ENCODE measurements at places on chromosomes 7 and 10. TPM values are rescaled to one million over a fixed set of nuclear protein-coding genes. Genes with fewer than 3 reads are reported as not detected.

STEAP4 gene
- 14.5 TPM for total RNA-seq

GRCh38 chr10:65358565-65358964, 1567.3 kb upstream of the LRRTM3 start:
- DNase-seq: no peak

DNA sequence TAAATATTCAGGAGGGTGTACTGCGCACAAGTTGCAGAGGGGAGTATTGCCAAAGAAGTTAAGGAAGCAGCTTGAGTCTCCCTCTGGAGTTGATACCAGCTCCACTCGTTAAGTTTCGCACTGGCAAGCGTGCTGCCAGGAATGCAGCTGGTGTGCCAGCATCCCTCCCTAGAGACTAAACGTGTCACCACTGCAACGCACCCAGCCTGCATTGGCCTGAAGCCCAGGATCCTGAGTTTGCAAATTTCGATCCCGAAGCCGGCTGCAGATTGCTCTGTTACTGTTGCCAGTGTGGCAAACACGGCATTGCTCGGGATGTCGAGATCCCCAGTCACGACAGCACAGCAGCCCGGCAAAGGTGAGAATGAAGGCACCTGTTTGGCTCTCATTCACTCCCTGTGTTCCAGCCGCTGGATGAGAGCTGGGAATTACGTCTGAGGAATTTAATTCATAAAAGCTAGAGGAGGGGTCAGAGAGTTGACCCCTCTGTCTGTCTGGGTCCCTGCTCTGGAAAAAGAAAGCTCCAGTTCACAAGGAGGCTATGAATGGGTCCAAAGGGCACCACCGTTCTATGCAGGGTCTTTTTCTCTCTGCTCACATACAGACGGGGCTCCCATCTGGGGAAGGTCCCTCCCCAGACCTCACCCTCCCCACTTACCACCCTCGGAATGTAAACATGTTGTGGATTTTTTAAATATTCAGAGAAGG, 61.0 kb downstream of the NRP1 start:
- peak; percentile 92 for DNase-seq

DNA sequence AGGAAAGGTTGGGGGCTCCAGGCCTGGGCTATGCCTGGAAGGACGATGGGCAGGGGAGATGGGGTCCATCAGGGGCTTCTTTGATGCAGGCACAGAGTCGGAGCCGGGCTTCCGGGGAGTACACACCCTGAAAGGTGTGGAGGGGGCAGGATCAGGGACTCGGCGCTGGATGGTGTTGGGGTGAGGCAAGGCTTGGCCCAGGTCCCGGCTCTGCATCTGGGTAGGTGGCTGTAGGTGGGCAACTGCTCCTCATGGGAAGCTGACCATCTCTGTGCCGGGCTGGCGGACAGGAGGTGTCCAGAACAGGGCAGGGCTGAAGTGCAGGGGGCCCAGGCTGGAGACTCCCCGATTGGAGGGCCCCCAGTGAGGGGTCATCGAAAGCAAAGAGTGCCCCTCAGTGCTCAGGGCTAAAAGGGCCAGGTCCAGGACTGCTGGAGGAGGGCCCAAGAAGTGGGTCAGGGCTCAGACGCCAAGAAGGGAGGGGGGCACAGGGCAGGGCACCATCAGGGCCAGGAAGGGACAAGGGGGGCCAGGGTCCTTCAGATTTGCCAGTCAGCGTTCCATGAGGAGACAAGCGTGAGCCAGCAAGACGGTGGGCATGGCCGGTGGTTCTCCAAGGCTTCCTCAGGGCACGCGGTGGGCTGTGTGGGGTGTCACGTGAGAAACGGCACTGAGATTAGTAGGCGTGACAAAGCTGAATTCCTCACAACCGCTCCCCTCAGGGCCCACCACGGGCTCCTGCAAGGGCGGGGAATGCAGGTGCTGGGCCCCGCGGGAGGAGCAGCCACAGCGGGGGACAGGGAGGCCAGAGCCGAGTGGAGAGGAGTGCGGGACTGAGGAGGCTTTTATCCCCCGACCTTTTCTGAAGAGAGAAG, 97.0 kb downstream of the BMS1 start:
- no peak for DNase-seq

Data from stomach (tissue), 19 donors.